Metanephros (tissue), 2 donors: ENCODE measurements at places on chromosomes 3 and 15. TPM values are rescaled to one million over a fixed set of nuclear protein-coding genes. Genes with fewer than 3 reads are reported as not detected.

The CCDC71 gene
- 20.4 TPM for total RNA-seq

The SMAD3 gene
- total RNA-seq: 40.8 TPM

The DNAJA4 gene
- total RNA-seq: 32.1 TPM

The SPINK8 gene
- total RNA-seq: not detected

The ST3GAL6 gene
- 38.2 TPM for total RNA-seq

The P2RY1 gene
- total RNA-seq: 6.9 TPM

The DLL4 gene
- total RNA-seq: 28.3 TPM
